ENCODE measurements at places on chromosomes 5 and 9. TPM values are rescaled to one million over a fixed set of nuclear protein-coding genes. Genes with fewer than 3 reads are reported as not detected.

The NR5A1 gene
- not detected for total RNA-seq

- H3K27ac ChIP-seq = no peak overlapping the region
- H3K4me3 ChIP-seq = no peak overlapping the region
- no peak for DNase-seq
- H3K27me3 ChIP-seq = peaks cover 69% of the 10 kb centered on the region
Observed at GRCh38 chr5:88658886-88659285, 224.1 kb downstream of the MEF2C start.

DNA sequence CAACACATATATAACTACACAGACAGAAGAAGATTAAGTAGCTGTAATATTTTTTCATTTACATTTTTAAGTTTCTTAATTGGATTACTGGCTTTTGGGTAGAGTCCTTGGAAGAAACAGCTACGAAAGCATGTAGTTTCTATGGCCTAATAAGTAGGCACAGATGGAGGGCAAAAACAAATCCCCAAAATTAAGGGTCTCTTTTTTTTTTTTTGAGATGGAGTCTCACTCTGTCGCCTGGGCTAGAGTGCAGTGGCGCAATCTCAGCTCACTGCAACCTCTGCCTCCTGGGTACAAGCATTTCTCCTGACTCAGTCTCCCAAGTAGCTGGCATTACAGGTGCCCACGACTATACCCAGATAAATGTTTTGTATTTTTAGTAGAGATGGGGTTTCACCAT is 27.1 kb upstream of the MTMR12 start:
- DNase-seq = no peak
- no peak overlapping the region for H3K4me3 ChIP-seq
- no peaks in the 10 kb centered on the region for H3K27me3 ChIP-seq
- no peaks in the 10 kb centered on the region for H3K4me1 ChIP-seq

DNA sequence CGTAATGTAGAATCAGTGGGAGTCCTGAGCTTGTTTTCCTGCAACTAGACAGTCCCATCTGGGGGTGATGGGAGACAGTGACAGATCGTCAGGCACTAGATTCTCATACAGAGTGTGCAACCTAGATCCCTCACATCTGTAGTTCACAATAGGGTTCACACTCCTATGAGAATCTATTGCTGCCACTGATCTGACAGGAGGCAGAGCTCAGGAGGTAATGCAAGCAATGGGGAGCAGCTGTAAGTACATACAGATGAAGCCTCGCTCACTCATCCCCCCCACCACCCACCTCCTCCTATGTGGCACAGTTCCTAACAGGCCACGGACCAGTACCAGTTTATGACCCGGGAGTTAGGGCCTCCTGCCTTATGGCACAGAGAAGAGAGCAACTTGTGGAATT is 116.2 kb upstream of the PIK3R1 start:
- no peak overlapping the region for H3K27ac ChIP-seq
- H3K36me3 ChIP-seq = no peaks in the 10 kb centered on the region
- no peak overlapping the region for H3K4me3 ChIP-seq
- no peak for DNase-seq
- no peaks in the 10 kb centered on the region for H3K27me3 ChIP-seq
- no peaks in the 10 kb centered on the region for H3K4me1 ChIP-seq

The C1QTNF2 gene
- not detected for total RNA-seq

GRCh38 chr5:131364507-131365050 is 100.7 kb downstream of the CDC42SE2 start:
- no peaks in the 10 kb centered on the region for H3K27me3 ChIP-seq
- peaks cover 75% of the 10 kb centered on the region for H3K36me3 ChIP-seq
- H3K27ac ChIP-seq = peak overlapping the region; percentile 77

DNA sequence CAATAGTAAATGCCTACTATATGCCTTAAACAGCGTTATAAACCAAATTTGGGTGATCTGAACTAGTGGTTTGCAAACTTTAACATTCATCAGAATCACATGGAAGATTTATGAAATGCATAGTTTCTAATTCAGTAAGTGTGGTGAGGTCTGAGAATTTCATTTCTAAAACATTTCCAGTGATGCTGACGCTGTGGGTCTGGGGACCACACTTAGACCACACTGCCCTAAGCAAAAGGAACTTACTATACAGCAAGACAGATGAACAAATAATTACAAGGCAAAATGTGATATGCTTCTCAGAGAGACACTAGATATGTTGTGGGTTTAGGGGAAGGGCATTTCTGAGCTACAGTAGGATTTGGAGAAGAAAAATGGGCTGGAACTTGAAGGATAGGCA is 72.6 kb downstream of the OXCT1 start:
- H3K27me3 ChIP-seq = no peaks in the 10 kb centered on the region
- no peak for DNase-seq
- no peak overlapping the region for H3K4me3 ChIP-seq
- peaks cover 34% of the 10 kb centered on the region for H3K36me3 ChIP-seq

DNA sequence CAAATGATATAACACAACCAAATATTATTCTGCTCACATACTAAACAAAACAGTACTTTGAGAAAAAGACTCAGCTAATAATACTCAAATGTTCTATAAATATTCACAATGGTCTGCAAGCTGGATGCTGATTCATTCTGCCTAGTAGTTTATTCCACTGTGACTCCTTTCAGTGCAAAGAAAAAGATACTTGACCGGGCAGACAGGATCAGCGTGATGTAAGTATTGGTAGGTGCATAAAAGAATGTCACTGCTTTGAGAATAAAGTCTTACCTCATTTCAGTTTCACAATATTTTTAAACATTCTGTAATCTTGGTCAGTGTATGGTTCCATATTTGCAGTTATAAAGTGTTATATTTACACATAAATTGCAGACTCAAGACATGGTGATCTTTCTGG is 223.0 kb upstream of the NUDT12 start:
- no peaks in the 10 kb centered on the region for H3K36me3 ChIP-seq
- no peaks in the 10 kb centered on the region for H3K4me1 ChIP-seq
- H3K27me3 ChIP-seq = no peaks in the 10 kb centered on the region
- no peak overlapping the region for H3K27ac ChIP-seq

- peaks cover 51% of the 10 kb centered on the region for H3K4me1 ChIP-seq
- DNase-seq = no peak
- no peaks in the 10 kb centered on the region for H3K27me3 ChIP-seq
- peak overlapping the region; percentile 75 for H3K27ac ChIP-seq
- H3K36me3 ChIP-seq = peaks cover 27% of the 10 kb centered on the region
Observed at GRCh38 chr9:128068386-128069205, 564 bp downstream of the SLC25A25 start.

GRCh38 chr5:158541536-158542297 is 558.0 kb downstream of the EBF1 start:
- peak overlapping the region; percentile 84 for H3K27ac ChIP-seq
- H3K4me3 ChIP-seq = peak overlapping the region; percentile 37
- DNase-seq = peak; percentile 11

The SOHLH1 gene
- total RNA-seq = not detected

DNA sequence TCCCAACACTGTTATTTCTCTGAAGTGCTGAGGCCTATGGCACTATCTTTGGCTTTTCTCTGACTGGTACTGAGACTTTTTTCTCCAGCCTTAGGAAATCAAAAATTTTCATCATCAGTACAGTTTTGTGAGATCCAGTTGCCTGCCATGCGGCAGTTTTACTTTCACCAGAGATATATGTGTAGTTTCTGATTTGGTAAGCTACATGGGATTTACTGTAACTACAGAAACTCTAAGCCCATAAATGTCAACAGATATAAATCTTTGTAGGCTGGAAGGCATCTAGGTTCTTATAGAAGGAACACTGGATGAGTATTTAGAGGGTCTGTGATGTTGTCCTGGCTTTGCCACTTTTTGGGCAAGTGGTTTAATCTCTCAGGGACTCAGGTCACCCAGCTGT is 69.0 kb downstream of the DOCK2 start:
- H3K4me3 ChIP-seq = no peak overlapping the region
- H3K36me3 ChIP-seq = peaks cover 34% of the 10 kb centered on the region
- no peak overlapping the region for H3K27ac ChIP-seq
- DNase-seq = no peak
- H3K27me3 ChIP-seq = no peaks in the 10 kb centered on the region
- peaks cover 9% of the 10 kb centered on the region for H3K4me1 ChIP-seq

The FBP1 gene
- total RNA-seq = 0.82 TPM

The WDR31 gene
- 2.9 TPM for total RNA-seq

The SLC22A4 gene
- 1.3 TPM for total RNA-seq

The ENTPD2 gene
- not detected for total RNA-seq

The PDLIM4 gene
- not detected for total RNA-seq

GRCh38 chr5:126274076-126274762 is 149.0 kb upstream of the GRAMD2B start:
- DNase-seq = no peak
- H3K4me3 ChIP-seq = no peak overlapping the region
- no peaks in the 10 kb centered on the region for H3K4me1 ChIP-seq
- no peak overlapping the region for H3K27ac ChIP-seq
- H3K27me3 ChIP-seq = no peaks in the 10 kb centered on the region

- no peak for DNase-seq
- no peak overlapping the region for H3K4me3 ChIP-seq
- peaks cover 26% of the 10 kb centered on the region for H3K4me1 ChIP-seq
- H3K36me3 ChIP-seq = peaks cover 40% of the 10 kb centered on the region
Observed at GRCh38 chr9:19381656-19382055, 1.6 kb upstream of the RPS6 start.

The CA9 gene
- total RNA-seq = 1.5 TPM

The ACER2 gene
- total RNA-seq = 1.3 TPM

- H3K27ac ChIP-seq = no peak overlapping the region
- H3K4me3 ChIP-seq = no peak overlapping the region
- no peaks in the 10 kb centered on the region for H3K4me1 ChIP-seq
- H3K36me3 ChIP-seq = no peaks in the 10 kb centered on the region
- H3K27me3 ChIP-seq = no peaks in the 10 kb centered on the region
- no peak for DNase-seq
Observed at GRCh38 chr5:64074533-64074932, 91.1 kb upstream of the RNF180 start.

DNA sequence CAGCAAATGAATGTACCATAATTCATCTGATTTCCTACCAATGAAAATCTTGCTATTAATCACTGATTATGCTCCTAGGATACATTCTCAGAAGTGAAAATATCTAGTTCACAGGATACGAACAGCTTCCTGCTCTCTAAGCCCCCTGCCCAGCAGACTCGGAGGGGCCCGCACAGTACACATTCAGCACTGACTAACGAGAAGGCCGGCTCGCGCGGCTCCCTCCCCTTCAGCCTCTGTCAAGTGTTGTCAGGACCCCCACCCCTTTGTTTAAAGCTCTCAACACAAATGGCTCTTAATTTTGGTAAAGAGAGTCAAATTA is 82.0 kb downstream of the PRRT1B start:
- H3K4me1 ChIP-seq = peaks cover 14% of the 10 kb centered on the region
- H3K27ac ChIP-seq = peak overlapping the region; percentile 69
- DNase-seq = no peak
- peaks cover 12% of the 10 kb centered on the region for H3K36me3 ChIP-seq
- no peaks in the 10 kb centered on the region for H3K27me3 ChIP-seq
- no peak overlapping the region for H3K4me3 ChIP-seq
